Uterus (tissue), 4 donors: ENCODE measurements at places on chromosomes 2 and 18. TPM values are rescaled to one million over a fixed set of nuclear protein-coding genes. Genes with fewer than 3 reads are reported as not detected.

SOWAHC gene
- total RNA-seq, result 6.4 TPM

VWA3B gene
- not detected for total RNA-seq

CRYGC gene
- total RNA-seq, result not detected

CRYBA2 gene
- total RNA-seq, result not detected

DNA sequence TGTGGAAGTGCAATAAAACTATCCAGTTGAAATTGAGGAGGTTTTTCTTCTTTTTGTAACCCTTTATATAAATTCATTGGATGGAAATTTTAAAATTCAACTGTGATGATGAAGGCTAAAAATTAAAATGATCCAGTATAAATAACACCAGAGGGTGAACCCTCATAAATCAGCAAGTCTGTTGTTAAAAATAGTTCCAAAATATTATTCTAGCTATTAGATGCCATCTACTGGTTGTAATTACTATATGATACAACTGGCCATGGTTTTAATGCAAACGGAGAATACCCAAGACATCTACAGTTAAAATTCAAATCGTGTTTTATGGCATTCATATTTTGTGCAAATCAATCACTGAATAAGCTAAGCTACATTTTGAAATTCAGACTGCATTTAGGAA is 53.8 kb downstream of the TMEM200C start:
- DNase-seq, result no peak

- DNase-seq, result no peak
These were observed 14.7 kb upstream of the SLC4A3 start for GRCh38 chr2:219612577-219613286.

DNA sequence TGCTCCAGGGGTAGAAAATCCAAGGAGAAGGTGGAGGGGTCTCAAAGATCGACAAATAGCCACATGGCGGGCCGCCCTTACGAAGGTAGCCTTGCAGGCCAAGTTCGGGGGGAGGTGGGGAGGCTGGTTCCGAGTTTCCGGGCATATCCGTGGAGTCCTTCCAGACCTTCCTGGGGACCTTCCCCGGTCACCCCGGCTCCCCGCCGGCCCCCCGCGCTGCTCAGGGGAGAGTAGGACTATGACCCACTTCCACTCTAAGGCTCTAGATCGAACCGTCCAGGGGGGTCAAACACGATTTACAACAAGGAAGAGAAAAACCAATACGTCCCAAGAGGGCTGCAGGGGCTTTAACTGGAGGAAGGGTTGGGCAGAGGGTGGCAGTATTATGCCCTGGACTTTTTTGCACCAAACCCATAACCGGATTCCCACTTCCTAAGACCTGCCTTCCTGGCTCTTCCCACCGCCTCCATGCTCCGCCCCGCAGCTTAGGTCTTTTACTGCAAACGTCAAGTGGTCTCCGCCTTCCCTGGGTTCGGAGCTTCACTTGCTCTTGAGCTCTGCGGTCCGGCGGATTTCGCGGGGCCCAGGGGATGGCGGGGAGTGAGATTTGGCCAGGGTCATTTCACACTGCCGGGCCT is 779 bp upstream of the LYPD6 start:
- no peak for DNase-seq

- DNase-seq, result peak; percentile 14
These were observed 94.5 kb upstream of the HAAO start for GRCh38 chr2:42886921-42887320.

- DNase-seq, result no peak
These were observed 692 bp upstream of the TSHZ1 start for GRCh38 chr18:75209951-75210258.

GRCh38 chr2:104840893-104841585 is 12.9 kb upstream of the POU3F3 start:
- no peak for DNase-seq

DNA sequence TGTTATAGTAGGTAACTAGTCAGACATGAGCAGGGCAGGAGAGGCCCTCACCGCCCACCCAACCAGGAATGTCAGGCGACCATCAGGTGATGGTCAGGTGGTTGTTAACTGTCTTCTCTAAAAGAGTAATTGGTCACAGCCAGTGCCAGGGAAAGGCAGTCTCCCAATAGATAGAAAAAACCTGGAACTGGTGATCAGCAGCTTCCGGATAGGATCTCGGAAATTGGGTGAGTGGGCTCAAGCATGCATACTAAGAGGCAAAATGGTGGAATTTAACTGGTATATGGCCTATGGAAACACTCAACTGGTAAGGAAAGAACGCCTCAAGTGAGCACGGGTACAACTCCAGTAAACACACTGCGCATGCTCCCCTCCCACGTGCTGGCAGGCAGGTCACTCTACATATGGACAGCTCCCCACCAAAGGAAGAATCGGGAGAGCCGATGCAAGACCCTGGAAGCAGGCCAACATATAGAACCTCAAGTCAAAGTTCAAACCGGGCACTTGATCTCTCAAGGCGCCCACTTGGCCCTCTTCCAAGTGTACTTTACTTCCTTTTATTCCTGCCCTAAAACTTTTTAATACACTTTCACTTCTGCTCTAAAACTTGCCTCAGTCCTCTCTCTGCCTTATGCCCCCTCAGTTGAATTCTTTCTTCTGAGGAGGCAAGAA is 43.5 kb upstream of the TMEM131 start:
- DNase-seq, result no peak

DNA sequence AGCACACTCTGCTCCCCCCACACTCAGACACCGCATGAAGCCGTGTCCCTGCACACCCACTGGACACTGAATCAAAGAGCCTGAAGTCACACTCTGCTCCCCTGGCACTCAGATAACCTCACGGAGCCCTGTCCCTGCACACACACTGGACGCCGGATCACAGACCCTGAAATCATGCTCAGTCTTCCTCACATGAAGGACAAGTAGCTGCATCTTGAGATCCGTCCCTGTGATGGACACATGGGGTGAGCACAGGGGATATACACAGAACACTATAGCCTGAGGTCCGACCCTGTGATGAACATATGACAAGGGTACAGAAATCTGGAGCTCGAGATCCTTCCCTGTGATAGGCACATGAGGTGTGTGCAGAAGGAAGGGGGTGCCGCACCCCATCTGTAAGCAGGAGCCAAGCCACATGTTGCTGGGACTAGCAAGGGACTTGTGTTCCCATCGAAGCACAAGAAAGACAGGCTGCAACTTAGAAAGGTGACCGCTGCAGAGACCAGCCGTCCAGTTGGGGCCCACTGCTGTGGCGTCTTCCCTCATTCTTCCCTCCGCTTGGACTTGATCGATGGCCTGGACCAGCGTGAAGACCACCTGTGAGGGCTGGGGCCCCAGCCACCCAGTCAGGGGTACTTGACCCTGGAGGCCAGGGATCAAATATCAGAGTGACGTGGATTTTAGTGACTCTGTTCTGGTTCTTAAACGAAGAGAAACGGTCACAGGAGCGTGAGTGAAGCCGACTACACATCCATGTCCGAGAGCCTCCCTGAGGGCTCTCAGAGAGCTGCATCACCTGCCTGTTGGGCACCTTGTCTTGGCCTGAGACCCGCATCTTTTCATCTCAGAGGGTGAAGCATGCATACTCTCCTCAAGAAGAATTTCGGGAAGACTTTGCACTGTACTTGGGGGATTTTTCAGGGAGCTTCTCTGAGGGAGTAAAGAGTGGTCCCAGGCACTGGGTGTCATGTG is 391.7 kb upstream of the SALL3 start:
- no peak for DNase-seq

- DNase-seq, result no peak
These were observed 24.9 kb downstream of the CLK1 start for GRCh38 chr2:200839513-200839912.

- no peak for DNase-seq
These were observed 35.3 kb downstream of the GALNT1 start for GRCh38 chr18:35616664-35617423.

GRCh38 chr2:88197732-88198131 is 27.6 kb downstream of the THNSL2 start:
- DNase-seq, result no peak

GRCh38 chr2:165909466-165909865 is 44.1 kb downstream of the TTC21B start:
- DNase-seq, result no peak

- no peak for DNase-seq
These were observed 351.6 kb downstream of the EIPR1 start for GRCh38 chr2:3025984-3026383.

DNA sequence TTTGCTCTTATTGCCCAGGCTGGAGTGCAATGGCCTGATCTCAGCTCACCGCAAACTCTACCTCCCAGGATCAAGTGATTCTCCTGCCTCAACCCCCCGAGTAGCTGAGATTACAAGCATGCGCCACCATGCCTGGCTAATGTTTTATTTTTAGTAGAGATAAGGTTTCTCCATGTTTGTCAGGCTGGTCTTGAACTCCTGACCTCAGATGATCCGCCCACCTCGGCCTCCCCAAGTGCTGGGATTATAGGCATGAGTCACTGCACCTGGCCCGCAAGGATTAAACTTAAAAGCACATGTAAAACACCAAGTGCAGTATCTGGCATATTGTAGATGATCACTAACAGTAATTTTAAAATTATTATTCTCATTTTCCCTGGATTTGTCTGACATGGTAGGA is 72.9 kb downstream of the C1QL2 start:
- no peak for DNase-seq
